Putamen (tissue), 1 donor: ENCODE measurements at places on chromosomes 6 and 20.

- DNase-seq: no peak
These were observed 119.7 kb downstream of the ALDH8A1 start for GRCh38 chr6:134830194-134830593.

DNA sequence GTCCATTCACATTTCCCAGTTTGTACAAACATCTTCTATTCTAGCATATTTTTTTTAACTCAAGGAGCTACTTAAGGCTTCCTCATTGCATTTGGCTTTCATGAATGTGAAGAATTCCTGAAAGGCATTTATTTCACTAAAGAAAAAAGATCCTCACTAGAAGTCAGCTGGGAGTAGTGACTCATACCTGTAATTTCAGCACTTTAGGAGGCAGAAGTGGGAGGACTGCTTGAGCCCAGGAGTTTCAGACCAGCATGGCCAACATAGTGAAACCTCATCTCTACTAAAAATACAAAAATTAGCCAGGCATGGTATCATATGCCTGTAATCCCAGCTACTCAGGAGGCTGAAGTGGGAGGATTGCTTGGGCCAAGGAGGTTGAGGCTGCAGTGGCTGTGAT, 30.9 kb upstream of the XRN2 start:
- no peak for DNase-seq

GRCh38 chr20:10228330-10228729, 9.7 kb downstream of the SNAP25 start:
- no peak for DNase-seq

DNA sequence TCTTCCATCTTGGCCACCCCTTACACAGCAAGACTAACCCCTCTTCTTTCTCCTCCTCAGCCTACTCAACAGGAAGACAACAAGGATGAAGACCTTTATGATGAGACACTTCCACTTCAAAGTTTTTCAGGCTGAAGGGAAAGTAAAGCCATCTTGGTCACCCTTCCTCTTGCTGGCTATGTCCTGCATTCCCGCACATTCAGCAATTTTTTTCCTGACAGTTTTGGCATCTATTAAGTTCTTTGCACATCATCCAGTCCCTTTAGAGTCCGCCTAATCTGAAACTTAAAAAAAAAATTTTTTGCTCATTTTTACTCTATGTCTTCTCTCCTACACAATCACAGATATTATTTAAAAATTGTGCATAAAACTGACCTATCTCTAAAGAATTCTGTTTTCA, 493.4 kb downstream of the LMBRD1 start:
- no peak for DNase-seq
